ENCODE measurements at places on chromosomes 3 and 15. TPM values are rescaled to one million over a fixed set of nuclear protein-coding genes. Genes with fewer than 3 reads are reported as not detected.

CASR gene
- not detected for polyA plus RNA-seq

DNA sequence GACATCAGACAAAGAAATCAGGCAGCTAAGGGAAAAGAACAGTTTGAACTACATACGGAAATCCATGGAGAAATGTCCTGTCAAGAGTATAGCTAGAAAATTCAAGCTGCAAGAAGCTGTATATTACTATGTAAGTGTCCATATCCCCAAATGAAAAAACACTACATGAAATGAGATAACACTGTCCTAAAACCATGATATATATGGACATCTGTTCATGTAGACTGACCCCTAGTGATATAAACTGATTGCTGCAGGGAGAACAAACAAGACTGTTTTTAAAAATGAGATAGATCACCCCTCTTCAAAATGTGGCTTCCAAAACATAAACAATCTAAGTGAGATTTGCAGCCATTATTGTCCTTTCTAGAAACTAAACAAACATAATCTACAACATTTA is 985.6 kb downstream of the EPHA3 start:
- no peaks in the 10 kb centered on the region for H3K27me3 ChIP-seq
- no peak overlapping the region for H3K4me3 ChIP-seq
- H3K27ac ChIP-seq = no peak overlapping the region

HHATL gene
- polyA plus RNA-seq = not detected

HSPBAP1 gene
- polyA plus RNA-seq = 6.6 TPM

DNA sequence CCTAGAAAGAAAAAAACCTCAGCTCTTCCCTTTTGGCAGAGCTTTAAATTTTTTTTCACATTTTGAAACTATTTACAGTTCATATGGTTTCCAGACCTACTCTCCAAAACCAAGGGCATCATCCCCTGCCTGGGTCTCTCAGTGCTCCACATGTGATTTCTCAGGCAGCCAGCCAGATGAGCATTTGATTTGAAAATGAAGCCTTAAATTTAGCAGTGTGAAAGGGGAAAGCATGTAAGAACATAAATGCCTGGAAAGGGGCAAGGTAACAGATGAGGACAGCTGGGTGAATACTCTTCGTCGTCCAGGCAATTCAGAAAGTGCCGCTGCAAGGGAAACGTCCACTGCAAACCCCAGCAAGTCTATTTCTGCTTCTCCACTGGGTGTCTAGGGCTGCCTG is 94.8 kb downstream of the ATP8B4 start:
- H3K27ac ChIP-seq = no peak overlapping the region
- DNase-seq = no peak
- H3K36me3 ChIP-seq = no peaks in the 10 kb centered on the region

CRABP1 gene
- polyA plus RNA-seq = not detected

RARRES1 gene
- not detected for polyA plus RNA-seq

GRCh38 chr3:144744473-144744872 is 772.9 kb downstream of the DIPK2A start:
- no peak overlapping the region for H3K4me3 ChIP-seq
- no peak for DNase-seq
- no peaks in the 10 kb centered on the region for H3K27me3 ChIP-seq
- no peak overlapping the region for H3K27ac ChIP-seq
- H3K36me3 ChIP-seq = no peaks in the 10 kb centered on the region

GRCh38 chr3:167120828-167121227 is 259.3 kb downstream of the ZBBX start:
- no peak overlapping the region for H3K27ac ChIP-seq
- H3K27me3 ChIP-seq = no peaks in the 10 kb centered on the region
- no peaks in the 10 kb centered on the region for H3K4me1 ChIP-seq
- no peak for DNase-seq
- no peaks in the 10 kb centered on the region for H3K36me3 ChIP-seq

GRCh38 chr3:11199902-11200845 is 45.9 kb downstream of the HRH1 start:
- H3K27ac ChIP-seq = peak overlapping the region; percentile 36
- peaks cover 49% of the 10 kb centered on the region for H3K4me1 ChIP-seq
- no peak for DNase-seq
- no peaks in the 10 kb centered on the region for H3K27me3 ChIP-seq
- no peak overlapping the region for H3K4me3 ChIP-seq
